ENCODE measurements at places on chromosomes 2 and 18. TPM values are rescaled to one million over a fixed set of nuclear protein-coding genes. Genes with fewer than 3 reads are reported as not detected.

The SPDYA gene
- polyA plus RNA-seq = not detected

The ARL6IP6 gene
- polyA plus RNA-seq = 4.9 TPM

The ANKRD53 gene
- 0.88 TPM for polyA plus RNA-seq

The PLEKHH2 gene
- 2.6 TPM for polyA plus RNA-seq

The B4GALT6 gene
- polyA plus RNA-seq = 0.92 TPM

The RAPGEF4 gene
- polyA plus RNA-seq = 3.9 TPM

The RESP18 gene
- not detected for polyA plus RNA-seq

The ANKRD44 gene
- polyA plus RNA-seq = 1.2 TPM

The RGPD3 gene
- 0.06 TPM for polyA plus RNA-seq

The FOXI3 gene
- not detected for polyA plus RNA-seq

The ZNF385B gene
- 8.5 TPM for polyA plus RNA-seq

The INHA gene
- polyA plus RNA-seq = not detected

The MAL gene
- polyA plus RNA-seq = 67.2 TPM

The MERTK gene
- polyA plus RNA-seq = 5.3 TPM

The FBXO15 gene
- 0.75 TPM for polyA plus RNA-seq

The C1QL2 gene
- not detected for polyA plus RNA-seq
